ENCODE measurements at places on chromosomes 16 and 17.
A peak's percentile ranks its signal among the peaks of the same experiment; 100 is the strongest.

DNA sequence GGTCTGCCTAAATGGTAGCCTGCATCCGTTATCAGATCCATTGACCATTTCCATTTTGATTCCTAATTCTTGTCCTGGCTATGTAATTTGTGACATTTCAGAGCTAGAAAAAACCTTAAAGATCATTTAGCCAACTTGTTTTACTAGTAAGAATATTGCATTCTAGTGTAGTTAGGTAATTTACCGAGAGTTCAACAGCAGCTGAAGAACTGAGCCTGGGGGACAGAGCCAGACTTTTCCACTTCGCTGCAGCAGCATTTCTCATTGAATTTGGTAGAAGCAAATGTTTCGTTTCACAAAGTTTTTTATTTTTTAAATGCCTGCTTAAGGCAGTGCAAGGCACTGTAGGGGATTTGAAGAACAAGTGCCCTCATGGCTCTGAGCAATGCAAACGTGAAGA is 59.2 kb upstream of the MARCHF10 start:
- DNase-seq = no peak

DNA sequence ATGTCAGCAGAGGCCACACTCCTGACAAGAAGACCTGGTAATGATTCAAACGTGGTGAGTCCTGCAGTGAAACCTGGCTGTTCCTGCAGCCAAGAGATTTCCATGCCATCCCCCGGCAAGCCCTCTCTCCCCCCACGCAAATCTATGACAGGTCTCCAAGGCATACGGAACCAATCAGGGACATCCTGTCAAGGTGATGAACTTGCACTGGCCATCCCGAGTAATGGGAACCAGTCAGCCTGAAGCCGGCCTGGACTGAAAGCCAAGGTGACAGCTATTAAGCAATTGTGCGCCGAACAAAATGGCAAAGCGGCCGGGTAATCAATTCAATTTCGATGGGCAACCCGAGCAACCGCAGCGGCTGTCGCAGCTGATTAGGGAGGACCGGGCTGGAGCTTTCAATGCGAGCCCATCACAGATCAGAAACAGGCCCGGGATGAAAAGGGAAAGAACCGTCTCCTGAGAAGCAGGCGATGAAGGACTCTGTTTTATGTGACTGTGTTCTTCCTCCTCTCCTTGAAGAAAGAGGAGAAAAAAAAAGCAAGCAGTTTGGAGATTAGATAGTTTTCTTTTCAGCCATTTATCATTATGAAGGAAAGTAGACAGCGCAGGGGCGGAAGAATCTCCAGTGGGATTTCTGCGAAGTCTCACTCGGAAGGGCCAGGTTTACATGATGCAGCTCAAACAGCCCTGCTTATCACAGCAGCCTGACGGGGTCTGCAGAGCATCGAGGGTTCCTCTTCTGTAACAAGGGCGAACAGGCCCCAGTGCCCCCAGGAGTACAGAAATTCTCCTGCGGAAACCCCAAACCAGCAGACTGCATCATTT is 35.2 kb downstream of the TBX4 start:
- DNase-seq = peak; percentile 51

DNA sequence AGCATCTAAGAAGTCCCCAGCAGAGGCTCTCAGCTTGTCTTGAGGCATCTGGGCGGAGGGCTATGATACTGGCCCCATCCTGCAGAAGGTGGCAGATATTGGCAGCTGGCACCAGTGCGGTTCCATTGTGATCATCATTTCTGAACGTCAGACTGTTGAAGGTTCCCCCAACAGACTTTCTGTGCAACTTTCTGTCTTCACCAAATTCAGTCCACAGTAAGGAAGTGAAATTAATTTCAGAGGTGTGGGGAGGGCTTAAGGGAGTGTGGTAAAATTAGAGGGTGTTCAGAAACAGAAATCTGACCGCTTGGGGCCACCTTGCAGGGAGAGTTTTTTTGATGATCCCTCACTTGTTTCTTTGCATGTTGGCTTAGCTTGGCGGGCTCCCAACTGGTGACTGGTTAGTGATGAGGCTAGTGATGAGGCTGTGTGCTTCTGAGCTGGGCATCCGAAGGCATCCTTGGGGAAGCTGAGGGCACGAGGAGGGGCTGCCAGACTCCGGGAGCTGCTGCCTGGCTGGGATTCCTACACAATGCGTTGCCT is at the start of gene CIITA:
CIITA (plus strand) TSS at position 404 of the 543 bp plus-strand sequence; CDS start at position 533, 129 bp downstream.
- DNase-seq = peak; percentile 90

DNA sequence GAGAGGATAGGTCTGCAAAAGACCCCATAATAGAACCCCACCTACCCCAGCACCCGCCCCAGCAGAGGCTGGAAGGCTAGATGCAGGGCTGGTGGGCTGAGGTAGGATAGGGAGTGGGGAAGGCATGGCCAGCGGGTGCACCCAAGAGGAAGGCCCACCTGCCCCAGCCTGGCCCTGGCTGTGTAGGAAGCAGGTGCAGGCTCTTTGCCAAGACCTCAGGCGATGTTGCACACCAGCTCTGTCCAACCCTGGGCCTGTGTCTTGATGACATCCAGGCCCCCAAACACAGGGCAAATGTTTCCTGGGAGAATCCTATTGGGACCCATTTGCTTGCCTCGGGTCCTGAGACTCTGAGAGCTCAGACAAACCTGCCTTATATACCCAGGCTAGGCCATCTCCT is 12.2 kb downstream of the UNC119 start:
- DNase-seq = no peak

DNA sequence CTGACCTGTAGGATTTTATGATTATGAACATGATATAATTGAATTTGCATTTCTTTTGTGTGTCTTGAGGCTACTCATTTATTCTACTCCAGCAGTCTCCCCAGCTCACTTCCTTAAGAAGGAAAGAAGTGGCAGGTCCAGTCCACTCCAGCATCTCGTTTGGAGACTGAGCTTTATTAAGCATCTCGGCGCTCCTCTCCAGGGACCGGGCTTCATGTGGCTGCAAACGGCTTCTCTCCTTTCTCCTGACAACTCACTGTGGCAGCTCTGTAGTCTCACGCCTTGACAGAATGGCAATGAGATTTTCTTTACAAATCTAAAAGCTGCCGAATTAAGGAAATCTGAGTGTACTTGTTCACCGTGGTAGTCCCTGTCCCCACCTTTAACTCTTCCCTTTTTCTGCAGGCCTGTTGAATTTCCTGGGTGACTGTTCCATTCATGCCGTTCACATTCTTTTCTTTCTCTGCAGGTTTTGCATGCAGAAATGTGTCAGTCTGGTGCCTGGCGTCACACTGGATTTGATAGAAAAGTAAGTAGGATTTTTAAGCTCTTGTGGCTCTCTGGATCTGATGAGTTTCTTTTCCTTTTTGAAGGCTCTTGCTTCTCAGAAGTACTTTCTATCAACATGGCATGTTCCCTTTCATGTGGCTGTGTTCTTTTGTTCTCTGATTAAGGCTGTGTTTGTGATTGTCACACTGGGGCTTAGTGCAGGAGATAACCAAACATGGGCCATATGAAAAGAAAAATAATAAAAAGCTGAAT is 200.5 kb upstream of the CHMP6 start:
- DNase-seq = no peak

DNA sequence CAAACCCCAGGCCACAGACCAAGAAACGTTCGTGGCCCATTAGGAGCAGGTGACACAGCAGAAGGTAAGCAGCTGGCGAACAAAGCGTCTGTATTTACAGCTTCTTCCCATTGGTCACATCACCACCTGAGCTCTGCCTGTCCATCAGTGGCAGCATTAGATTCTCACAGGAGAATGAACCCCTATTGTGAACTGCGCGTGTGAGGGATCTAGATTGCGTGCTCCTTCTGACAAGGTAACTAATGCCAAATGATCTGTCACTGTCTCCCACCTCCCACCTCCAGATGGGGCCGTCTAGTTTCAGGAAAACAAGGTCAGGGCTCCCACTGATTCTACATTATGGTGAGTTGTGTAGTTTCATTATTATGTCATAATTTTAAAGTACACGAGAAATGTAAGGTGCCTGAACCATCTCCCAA is 186.3 kb downstream of the CPPED1 start:
- no peak for DNase-seq

DNA sequence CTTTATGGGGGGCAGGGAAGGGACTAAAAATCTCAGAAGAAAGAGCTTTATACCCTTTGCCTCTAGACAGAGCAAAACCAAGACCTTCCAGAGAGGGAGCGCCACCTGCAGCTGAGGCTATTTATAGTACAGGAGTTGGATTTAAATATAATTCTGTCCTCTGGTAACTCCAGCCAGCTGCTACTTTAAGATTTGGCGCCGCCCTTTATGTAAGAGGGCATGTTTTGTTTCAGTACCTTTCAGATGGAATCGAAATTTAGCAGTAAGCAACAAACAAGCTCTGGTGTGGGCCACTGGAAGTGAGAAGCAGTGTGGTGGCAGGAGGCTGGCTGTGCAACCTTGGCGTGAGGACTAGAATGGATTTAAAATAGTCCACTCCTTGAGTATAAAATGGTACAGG is 5.2 kb upstream of the GUCY2D start:
- no peak for DNase-seq

DNA sequence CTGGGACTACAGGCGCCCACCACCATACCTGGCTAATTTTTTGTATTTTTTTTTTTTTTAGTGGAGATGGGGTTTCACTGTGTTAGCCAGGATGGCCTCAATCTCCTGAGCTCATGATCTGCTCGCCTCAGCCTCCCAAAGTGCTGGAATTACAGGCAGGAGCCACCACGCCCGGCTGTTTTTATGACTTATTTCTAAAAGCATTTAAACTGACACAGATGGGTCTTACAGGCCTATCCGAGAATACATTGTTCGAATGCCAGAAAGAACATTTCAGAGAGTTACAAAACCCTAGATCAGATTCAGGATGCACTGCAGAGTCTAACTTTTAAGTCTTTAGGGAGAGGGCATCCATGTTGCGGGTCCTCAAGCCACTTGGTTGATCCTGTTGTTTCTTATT is 234.7 kb upstream of the MAF start:
- DNase-seq = no peak

DNA sequence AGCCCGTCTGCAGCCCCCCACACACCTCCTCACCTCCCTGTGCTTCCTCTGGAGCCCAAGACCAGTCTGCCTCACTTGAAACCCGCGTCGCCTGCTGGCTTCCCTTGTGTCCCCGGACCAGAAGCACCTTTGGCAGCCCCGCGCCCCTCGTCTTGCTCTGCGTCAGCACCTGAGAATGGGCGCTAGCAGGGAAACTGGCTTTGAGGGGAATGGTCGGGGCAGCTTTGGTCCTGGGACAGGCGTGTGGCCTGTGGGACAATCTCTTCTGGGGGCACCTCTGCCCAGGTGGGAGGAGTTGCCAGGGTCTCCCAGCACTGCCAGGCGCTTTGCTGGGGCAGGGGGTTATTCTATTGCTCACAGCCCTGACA is 3.6 kb upstream of the MAFG start:
- DNase-seq = peak; percentile 72

DNA sequence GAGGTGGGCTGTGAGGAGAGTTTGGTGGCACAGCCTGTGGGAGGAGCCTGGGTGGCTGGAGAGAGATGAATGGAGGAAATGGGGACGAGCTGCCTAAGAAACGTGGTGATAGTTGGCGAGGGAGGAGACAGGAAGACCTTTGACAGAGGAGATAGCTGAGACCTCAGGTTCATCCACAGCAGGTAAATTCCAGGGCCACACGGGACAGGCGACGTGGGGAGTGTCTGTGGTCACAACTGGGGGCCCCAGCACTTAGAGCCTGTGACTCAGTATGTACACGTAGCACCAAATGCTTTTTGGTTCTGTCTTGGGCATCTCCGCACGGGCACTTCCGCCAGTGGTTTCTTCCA is 7.7 kb downstream of the MINK1 start:
- DNase-seq = peak; percentile 43

DNA sequence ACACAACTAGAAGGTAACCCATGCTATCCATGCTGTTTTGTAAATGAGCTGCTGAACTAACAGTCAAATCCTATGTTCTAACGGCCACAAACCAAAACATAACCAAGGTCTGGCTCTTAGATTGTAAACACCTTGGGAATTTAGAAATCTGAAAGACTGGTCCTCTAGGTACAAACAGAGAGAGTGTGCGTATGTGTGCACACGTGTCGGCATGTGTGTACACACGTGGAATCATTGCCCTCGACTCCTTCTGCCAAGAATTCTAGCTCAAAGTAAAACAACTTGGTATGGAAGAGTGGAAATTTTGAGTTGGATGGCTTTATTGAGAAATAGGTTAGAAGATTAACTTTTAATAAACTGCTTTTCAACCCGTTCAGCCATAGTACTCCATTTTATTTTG is 18.1 kb upstream of the GHDC start:
- no peak for DNase-seq

DNA sequence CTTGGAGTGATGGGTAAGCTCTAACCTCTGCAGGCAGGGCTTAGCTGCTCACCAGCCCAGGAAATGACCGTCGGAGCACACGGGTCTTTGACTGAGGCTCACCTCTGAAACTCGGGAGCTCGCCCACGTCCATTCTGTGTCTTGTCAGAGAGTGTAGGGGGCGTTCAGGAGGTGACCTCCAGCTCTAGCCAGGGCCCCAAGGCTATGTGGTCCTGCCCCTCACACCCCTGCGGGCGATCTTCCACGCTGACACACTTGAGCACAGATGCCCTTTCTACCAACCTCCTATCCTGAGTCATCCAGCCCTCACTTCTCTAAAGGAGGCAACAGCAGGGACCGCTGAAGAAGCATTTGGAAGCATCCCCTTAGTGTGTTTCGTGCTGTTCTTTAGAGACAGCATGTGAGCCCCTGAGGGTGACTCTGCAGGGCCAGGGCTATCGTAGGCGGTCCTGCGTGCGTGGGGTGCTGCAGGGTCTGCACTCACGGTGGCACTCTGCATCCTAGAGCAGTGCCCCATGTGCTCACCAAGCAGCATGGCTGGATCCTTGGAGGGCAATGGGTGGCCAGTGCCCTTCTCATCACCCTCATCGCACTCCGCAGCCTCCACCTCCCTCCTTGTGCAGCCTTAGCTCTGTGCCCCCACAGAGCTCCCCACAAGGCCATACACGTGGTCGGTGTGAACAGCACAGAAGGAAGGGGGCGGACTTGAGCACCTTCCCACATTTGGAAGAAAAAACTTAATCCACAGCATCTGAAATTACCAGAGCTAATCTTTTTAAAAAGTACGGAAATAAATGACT is 33.8 kb downstream of the SLC47A1 start:
- no peak for DNase-seq

- DNase-seq = no peak
Observed at GRCh38 chr17:80919331-80920311, 72.0 kb upstream of the CHMP6 start.

DNA sequence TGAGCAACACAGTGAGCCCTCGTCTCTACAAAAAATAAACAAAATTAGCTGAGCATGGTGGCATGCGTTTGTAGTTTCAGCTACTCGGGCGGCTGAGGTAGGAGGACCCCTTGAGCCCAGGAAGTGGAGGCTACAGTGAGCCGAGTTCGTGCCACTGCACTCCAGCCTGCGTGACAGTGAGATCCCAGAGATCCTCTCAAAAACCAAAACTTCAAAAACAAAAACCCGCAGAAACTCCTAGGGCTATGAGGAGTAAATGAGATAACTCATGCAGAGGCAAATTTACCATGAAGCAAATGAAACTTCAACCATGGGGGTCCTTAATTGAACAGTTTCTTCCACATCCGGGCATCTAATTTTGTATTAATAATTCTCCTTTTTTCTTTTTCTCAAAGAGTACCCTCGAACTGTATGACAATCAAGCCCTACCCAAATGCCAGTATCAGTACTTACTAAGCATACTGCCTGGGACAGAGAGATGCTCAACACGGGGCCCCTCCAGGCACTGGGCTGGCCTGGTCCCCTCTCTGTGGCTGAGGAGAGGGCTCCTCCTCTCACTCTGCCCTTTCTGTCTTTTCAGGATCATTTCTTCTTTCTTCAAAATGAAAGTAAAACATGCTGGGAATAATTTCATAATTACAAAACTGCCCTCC is 789 bp upstream of the PIPOX start:
- DNase-seq = no peak

Measured in kidney (tissue), 22 donors.